ENCODE measurements at places on chromosomes 6 and 20. TPM values are rescaled to one million over a fixed set of nuclear protein-coding genes. Genes with fewer than 3 reads are reported as not detected.

GRCh38 chr6:83488448-83488847 lies 23.9 kb upstream of the PRSS35 start:
- H3K27ac ChIP-seq: no peak overlapping the region
- H3K4me1 ChIP-seq: no peaks in the 10 kb centered on the region
- H3K4me3 ChIP-seq: no peak overlapping the region
- H3K36me3 ChIP-seq: no peaks in the 10 kb centered on the region
- peaks cover 2% of the 10 kb centered on the region for H3K27me3 ChIP-seq

The SYNDIG1 gene
- total RNA-seq: not detected

DNA sequence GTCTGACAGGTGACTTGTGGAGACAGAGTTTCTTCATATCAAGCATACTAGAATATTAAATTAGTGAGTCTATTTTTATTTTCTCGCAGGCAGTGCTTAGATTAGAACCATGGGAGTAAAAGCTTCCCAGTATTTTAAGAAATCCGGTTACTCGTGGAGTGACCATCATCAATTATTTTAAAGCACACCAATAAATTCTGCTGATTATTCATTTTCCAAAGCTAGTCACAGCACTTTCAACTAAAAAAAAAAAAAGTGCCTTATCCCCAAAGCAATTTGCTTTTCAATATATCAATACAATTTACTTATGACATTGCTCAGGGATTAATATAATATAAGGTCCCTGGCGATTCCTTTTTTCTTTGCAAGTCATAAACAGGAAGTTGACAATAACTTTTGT lies 26.3 kb upstream of the OLIG3 start:
- H3K4me3 ChIP-seq: no peak overlapping the region
- no peak for DNase-seq
- no peaks in the 10 kb centered on the region for H3K4me1 ChIP-seq
- H3K27me3 ChIP-seq: peaks cover 37% of the 10 kb centered on the region
- H3K36me3 ChIP-seq: no peaks in the 10 kb centered on the region

- H3K4me3 ChIP-seq: no peak overlapping the region
- no peak overlapping the region for H3K27ac ChIP-seq
- H3K27me3 ChIP-seq: no peaks in the 10 kb centered on the region
- DNase-seq: no peak
Measured at GRCh38 chr6:42304053-42304712, 86.5 kb upstream of the MRPS10 start.

The ZBTB12 gene
- 1.9 TPM for total RNA-seq

The DEFB124 gene
- not detected for total RNA-seq
